NCI-H1092 (cell line): ENCODE measurements at places on chromosomes 16 and 17.

DNA sequence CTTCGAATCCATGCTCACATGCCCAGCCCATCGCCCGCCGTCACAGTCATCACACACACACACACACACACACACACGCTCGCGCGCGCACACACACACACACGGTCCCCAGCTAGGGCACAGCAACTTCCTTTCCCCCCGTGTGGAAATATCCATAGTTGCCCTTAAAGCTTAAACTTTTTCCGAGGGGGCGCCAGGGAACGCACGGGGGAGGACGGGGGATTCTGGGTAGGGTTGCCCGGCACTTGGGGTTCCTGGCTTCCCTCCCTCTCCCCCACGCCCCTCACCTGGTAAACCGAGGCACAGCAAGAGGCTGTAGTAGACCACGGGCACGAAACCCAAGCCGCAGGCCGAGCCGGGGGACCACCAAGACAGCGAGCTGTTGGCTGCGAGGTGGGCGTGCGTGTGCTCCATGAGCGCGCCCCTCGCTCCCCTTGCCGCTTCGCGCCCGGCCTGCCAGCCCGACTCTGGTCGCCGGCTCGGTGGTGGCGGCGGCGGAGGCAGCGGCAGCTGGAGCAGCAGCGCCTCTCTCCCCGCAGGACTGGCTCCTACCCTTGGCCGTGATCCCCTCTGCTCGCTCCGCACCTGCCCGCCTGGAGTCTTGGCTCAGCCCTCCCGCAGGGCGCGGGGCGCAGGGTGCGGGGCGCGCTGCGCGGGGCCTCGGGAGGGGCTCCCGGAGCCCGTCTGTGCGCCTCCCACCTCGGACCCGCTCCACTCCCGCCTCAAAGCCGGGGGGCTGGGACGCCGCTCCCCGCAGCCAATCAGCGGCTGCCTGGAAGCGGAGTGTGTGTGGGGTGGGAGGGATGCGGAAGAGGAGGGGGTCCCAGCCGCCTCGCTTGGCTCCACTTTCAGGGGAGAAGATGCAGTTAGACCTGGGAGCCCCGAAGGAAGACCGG is at the start of gene GPR139:
Gene GPR139, minus strand, starts transcription at position 688 of the 896 bp plus-strand sequence. Its CDS starts 274 bp downstream, at position 414.
- DNase-seq, result peak; percentile 32

DNA sequence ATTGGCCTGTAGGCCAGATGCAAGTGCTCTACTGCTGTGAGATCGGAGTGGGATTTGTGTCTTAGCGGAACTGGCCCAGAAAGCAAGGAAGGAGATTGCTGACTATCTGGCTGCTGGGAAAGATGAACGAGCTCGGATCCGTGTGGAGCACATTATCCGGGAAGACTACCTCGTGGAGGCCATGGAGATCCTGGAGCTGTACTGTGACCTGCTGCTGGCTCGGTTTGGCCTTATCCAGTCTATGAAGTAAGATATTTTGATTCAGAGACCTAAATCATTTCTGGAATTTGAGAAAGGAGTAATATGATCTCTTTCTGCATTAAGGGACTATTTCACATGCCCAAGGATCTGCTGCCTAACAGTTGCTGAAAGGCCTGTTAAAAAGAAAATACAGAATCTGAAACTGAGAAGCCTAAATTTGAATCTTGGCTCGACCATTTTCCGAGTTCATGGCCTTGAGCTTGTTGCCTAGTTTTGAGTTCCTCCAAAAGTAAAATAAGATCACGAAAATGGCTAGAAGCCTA is 21.1 kb downstream of the IST1 start:
- DNase-seq, result no peak

DNA sequence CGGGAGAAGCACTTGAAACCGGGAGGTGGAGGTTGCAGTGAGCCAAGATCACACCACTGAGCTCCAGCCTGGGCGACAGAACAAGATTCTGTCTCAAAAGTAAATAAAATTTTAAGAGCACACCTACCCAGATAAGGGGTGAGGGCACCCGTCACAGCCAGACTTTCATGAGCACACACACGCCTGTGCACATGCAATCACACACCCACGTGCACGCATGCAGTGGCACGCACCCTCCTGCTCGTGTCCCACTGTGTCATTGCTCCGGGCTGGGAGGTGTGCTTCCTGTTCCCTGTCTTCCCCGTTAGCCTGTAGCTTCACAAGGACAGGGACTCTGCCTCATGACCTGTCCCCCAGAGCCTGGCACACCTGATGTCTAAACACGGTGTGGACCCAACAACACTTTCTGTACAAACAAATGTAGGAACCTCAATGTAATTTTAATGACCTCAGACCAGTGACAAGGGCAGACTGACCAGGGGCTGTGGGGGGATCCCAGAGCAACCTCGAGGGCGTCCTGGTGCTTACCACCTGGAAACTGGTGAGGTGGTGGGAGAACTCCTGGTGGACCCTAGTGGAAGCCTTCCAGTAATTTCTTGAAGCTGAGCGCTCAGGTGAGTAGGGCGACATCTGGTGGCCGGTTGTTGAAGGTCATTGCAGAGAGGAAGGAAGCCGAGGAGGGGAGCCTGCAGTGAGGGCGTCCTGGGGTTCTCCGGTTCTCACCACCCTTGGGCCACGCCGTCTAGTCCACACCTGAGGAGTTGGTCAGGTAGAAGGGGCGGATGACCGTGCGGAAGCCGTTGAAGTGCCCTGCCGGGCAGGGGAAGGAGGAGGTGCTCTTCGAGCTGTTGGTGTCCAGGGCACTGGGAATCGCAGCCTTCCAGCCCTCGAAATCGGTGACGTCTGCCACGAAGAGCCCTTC is 8.6 kb downstream of the LGALS3BP start:
- peak; percentile 58 for DNase-seq

GRCh38 chr16:52466994-52467393 is 79.9 kb downstream of the TOX3 start:
- no peak for DNase-seq

DNA sequence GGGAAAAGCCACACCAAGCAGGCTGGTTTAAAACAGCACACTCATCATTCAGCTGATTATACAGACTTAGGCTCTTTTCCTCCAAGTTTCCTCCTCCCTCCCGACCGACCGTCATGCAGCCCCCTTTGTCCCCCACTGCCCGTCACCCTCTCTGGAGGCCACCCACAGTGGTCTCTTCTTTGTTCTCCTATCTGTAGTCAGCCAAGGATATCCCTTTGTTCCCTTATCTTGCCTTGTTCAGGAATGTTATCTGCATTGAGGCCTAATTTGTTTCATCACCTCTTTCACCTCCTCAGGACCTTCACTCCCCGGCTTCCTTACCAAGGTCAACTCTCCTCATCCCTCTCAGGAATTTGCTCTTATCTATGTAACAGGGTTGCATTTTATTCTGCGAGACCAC is 186.4 kb upstream of the CDH13 start:
- no peak for DNase-seq

- no peak for DNase-seq
Observed at GRCh38 chr17:40180694-40181093, 3.4 kb downstream of the RAPGEFL1 start.

- peak; percentile 4 for DNase-seq
Observed at GRCh38 chr17:13001991-13002615, 15.7 kb downstream of the ELAC2 start.

- no peak for DNase-seq
Observed at GRCh38 chr17:42184713-42185620, at the start of gene HCRT. HCRT (minus strand) TSS chr17:42185452; CDS start chr17:42185365, 87 bp downstream.

- no peak for DNase-seq
Observed at GRCh38 chr17:74646231-74646630, 22.7 kb upstream of the CD300E start.

- DNase-seq, result no peak
Observed at GRCh38 chr17:68057531-68057952, 22.0 kb downstream of the KPNA2 start.

DNA sequence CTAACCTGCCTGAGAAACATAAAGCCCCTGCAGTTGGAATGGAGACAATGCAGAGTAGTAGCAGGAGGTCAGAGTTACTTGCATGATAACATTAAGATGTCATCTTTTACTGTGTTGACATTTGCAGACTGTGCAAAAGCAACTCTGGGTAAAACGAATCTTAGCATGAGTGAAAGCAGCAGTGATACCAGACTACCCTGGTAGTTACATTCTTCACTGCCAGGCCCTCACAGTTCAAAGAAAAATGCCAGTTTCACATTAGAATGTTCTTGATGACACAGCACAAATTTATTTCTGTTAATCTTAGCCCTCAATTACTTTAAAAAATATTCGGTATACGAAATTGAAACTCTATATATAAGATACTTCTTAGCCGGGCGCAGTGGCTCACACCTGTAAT is 12.2 kb downstream of the MPHOSPH6 start:
- DNase-seq, result no peak

DNA sequence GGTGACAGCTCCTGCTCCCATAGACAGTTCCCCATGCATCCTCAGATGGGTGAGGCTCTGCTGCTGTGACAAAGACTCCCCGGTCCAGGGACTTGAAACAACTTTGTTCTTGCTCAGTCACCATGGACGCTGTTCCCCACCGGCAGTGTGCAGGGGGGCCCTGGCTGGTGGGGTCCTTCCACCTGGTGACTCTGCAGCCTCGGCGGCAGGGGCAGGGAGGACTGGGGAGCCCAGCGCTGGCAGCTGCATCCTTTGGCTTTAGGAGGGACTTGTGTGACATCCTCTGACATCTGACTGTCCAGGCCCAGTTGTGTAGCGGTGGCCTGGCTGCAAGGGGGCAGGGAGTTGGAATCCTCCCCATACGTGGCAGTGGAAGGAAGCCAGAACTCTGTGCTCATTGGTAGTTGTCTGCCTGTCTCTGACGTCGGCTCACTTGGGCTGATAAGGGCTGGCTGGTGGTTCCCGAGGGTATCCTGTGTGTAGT is 107.3 kb downstream of the CMIP start:
- no peak for DNase-seq

- DNase-seq, result no peak
Observed at GRCh38 chr17:44376124-44376523, 12.5 kb upstream of the FAM171A2 start.

DNA sequence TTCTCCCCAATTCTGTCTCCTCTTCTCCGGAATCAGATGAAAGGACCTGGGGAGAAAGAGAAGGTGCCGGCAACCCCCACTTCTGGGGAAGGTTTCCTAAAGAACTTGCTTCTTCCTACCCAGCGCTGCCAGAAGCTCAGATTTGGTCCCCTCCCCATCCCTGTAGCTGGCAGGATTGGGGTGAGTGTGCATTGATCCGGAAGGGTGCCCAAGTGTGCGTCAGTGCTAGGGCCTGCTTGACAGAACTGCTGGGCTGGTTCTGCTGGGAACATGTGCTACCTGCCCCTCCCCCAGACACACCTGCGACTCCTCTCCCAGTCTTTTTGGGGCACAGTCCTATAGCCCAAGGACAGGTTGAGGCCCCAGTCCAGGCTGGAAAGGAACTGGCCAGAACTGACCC is 3.3 kb downstream of the ARL4D start:
- no peak for DNase-seq

- no peak for DNase-seq
Observed at GRCh38 chr16:75064403-75065148, 52.0 kb downstream of the LDHD start.

DNA sequence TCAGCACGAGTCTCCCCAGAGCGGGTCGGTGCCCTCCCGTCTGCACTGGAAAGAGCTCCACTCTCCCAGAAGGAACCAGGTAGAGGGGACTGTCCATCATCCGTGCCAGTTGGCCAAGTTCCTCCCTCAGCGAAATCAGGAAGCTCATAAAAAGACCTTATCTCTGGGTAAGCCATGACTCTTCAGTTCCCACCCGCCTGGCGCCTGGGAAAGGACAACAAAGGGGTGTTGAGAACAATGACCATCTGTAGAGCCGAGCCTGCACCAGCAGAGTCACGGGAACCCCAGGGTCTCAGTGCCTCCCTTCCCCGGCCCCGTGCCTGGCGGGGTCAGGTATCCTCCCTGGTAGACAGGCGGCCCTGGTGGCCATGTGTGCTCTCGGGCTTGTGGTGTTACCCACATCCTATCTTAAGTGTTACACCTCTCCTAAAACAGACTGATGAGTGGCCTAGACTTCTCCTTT is 190.7 kb downstream of the AXIN2 start:
- no peak for DNase-seq

GRCh38 chr17:29138971-29139691 is 41.1 kb downstream of the MYO18A start:
- DNase-seq, result no peak

- no peak for DNase-seq
Observed at GRCh38 chr16:49061137-49061714, 220.4 kb downstream of the CBLN1 start.

- no peak for DNase-seq
Observed at GRCh38 chr17:5003214-5003867, 5.6 kb downstream of the KIF1C start.

DNA sequence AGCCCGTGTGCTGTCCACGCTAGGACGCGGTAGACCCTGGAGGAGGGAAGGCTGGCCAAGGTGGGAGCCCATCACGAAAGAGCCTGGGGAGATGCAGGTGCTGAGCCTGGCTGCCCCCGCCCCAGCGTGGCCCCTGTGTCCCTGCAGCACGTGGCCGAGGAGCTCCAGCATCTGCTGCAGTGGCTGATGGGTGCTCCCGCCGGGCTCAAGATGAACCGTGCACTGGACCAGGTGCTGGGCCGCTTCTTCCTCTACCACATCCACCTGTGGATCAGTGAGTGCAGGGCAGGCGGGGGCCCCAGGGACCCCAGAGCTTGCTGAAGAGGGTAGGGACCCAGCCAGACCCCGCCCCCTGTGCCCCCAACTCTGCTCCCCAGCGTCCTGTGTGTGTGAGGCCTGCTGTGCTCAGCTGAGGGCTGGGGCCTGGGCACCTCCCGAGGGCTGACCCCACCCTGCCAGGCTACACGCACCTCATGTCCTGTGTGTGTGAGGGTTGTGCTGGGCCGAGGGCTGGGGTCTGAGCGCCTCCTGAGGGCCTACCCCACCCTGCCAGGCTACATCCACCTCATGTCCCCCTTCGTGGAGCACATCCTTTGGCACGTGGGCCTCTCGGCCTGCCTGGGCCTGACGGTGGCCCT is 8.6 kb downstream of the PIGQ start:
- no peak for DNase-seq

GRCh38 chr17:56835264-56835585 is 1.3 kb downstream of the DGKE start:
- no peak for DNase-seq

DNA sequence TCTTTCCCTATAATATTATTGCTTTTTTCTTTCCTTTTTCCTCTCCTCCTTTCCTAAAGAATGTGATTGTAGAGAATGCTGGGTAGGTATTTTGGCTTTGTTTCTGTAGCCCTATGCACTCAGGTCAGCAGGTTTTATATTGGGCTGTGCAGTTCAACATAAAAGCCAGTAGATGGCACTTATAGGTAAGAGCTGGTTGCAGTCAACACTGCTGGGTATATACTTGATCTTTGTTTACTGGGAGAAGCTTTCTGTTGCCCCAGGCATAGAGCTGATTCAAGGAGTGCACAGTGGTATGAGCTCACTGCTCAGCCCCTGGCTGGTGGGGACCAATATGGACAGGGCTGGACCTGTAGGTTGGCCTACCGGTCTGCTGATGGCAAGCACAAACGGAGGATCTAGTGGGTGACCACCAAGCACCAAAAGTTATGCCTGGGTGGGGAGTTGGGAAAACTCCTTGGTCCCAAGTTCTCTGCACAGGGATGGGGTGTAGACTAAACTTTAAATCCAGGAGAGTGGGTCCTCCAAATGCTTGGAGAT is 378.9 kb downstream of the PMP22 start:
- no peak for DNase-seq

- no peak for DNase-seq
Observed at GRCh38 chr16:4537376-4538343, 913 bp downstream of the CDIP1 start.
